ENCODE measurements at places on chromosomes 5 and 9.

- DNase-seq = no peak
Measured at GRCh38 chr9:20636888-20637440, 14.7 kb upstream of the MLLT3 start.

- DNase-seq = no peak
Measured at GRCh38 chr9:90457386-90458190, 185.0 kb downstream of the DIRAS2 start.

DNA sequence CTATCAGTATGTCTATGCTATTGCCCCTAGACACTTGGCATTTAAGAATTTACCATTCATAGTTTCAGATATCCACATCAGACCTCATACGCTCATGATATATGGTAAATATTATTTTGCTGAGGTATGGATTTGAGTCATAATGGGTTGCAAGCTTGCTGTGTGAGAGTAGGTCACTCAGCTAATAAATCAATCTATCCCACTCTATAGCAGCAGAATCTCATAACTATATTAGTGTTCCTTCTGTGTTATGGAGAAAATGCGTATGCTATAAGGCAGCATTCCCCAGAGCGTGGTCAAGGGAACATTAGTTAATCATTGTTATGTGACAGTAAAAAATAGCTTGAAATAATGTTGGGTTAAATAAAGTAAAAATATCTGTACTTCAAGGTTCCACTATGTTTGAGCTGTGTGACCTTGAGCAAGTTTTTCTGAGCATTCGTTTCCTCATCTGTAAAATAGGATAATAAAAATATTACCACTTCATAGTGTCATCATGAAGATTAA lies 7.7 kb downstream of the TRIM32 start:
- no peak for DNase-seq

- no peak for DNase-seq
Measured at GRCh38 chr9:127540664-127541041, 71.4 kb upstream of the STXBP1 start.

DNA sequence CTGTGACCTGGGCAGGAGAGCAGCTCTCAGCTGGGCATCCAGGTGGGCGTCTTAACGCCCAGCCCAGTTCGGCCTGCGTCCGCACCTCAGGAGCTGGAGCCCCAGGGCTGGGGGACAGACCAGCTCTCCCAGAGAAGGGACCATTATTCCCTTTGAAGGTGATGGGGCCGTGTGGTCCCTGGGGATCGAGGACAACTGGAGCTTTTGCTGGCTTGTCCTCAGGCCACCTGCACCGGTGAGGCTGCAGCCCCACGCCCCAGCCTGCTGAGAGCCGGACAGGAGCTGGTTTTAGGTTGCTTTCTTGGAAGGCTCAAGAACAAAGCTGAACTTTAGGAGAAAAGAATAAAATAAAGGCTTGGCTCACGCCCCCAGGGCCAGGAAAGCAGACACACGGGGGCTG lies 40.9 kb downstream of the NACC2 start:
- no peak for DNase-seq

DNA sequence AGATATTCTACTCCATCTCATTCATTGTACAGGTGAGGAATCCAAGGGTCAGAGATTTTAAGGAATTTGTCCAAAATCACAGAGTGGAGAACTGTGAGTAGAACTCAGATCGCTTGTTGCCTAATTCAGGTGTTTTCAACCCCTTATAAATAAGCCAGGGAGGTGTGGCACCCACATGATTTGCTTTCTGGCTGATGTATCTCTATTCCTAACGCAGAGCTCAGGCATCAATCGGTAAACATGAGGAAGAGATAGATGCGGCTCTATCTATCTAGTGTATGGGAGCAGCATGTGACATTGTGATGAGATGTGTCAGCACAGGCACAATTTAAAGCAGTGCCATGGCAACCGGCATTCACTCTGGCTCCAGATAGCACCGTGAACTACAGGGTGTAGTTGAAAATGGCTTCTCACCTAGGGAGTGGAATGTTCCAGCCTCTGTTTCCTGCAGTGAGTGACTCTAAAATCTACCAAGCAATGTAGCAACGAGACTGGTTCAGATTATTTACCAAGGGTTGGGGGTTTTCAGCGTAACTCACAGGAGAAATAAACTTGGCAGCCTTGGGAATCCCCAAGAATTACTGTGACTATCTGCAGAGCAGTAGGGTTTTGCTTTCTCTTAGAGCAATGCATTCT lies 53.4 kb upstream of the SUB1 start:
- DNase-seq = no peak

- DNase-seq = no peak
Measured at GRCh38 chr5:17123010-17123409, 94.4 kb upstream of the BASP1 start.

- DNase-seq = no peak
Measured at GRCh38 chr9:93457006-93457405, 3.6 kb upstream of the FAM120AOS start.

GRCh38 chr5:13993926-13994325 lies 49.4 kb upstream of the DNAH5 start:
- DNase-seq = no peak

DNA sequence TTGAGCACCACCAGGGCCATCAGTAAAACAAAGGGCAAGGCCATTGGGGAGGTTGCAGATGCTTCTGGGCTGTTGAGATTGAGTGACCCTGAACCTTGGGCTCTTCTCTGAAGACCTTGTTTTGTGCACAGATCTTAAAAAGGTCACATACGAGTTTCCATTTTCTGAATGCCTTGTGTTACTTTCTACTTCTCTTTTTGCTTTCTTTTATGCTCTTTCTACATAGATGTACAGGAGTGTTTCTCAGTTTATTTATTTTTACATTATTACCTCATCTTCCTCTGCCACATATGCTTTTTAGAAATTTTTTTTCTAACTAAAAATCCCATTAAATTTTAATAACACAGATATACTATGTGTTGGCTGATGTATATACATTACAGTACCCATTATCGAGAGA lies at the start of gene IFNA5:
Gene IFNA5, minus strand, starts transcription at position 101 of the 400 bp plus-strand sequence. Its CDS starts 57 bp downstream, at position 44.
- no peak for DNase-seq

GRCh38 chr9:136978073-136978864 lies 965 bp downstream of the PTGDS start:
- peak; percentile 69 for DNase-seq

DNA sequence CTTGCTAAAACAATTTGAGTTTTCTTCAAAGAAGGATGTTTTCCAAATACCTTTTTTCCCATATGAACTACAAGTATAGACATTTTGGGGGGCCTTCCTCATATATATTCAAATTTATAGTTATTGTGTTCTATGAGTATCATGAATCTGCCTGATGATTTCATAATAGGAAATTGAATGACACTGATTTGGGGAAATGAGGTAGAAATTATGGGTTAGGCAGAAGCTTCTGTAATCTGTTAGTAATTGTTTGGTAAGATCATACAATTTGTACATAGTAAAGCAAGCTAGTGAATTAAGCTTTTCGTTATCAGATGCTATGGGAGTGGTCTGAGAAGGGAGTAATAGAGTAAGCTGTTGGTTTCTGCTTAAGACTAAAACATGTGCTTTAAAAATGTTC lies 98.0 kb downstream of the TRIO start:
- DNase-seq = no peak

- no peak for DNase-seq
Measured at GRCh38 chr9:18985464-18985951, 47.5 kb downstream of the SAXO1 start.

GRCh38 chr9:89888677-89889076 lies 283.9 kb downstream of the GADD45G start:
- no peak for DNase-seq

DNA sequence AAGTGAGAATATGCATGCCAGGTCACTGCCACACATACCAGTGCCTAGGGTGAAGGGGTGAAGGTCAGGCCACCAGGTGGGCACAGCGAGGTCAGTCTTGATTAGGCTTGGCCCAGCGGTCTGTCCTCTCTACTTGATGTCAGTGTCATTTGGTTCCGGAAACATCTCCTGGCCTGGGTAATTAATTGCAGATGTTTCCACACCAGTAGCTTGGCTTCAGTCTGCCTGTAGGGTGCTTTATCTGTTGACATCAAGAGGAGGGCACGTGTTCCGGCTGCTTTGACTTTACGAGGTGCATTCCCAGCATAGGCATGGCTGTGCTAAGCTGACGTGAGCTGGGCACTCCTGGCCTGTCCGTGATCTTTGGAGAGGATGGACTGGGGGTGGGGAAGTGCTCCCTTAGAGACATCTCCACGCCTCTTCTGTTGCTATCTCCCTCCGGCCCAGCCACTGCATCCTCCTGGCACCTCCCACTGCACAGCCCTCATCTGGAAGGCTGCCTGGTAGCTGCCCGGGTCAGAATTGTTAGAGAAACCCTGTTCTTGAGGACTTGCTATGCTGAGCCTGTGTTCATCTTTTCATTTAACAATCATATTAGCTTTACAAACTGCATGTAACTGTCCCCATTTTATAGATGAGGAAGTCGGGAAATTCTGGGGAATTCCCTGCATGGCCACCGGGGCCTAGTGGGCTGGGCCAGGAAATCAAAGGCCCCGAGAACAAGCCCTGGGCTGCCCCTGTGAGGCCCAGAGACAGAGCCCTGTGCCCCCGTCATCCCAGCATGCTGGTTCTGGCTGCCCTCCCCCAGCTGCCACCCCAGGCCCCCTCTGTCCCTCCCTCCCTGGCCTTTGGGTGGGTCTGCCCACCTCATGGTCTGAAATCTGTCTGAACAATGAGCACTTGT lies 29.1 kb downstream of the JADE2 start:
- DNase-seq = peak; percentile 83

GRCh38 chr9:132486706-132487350 lies 76.8 kb downstream of the CFAP77 start:
- DNase-seq = no peak

- DNase-seq = peak; percentile 19
Measured at GRCh38 chr5:103120607-103121200, 603 bp downstream of the PPIP5K2 start.

DNA sequence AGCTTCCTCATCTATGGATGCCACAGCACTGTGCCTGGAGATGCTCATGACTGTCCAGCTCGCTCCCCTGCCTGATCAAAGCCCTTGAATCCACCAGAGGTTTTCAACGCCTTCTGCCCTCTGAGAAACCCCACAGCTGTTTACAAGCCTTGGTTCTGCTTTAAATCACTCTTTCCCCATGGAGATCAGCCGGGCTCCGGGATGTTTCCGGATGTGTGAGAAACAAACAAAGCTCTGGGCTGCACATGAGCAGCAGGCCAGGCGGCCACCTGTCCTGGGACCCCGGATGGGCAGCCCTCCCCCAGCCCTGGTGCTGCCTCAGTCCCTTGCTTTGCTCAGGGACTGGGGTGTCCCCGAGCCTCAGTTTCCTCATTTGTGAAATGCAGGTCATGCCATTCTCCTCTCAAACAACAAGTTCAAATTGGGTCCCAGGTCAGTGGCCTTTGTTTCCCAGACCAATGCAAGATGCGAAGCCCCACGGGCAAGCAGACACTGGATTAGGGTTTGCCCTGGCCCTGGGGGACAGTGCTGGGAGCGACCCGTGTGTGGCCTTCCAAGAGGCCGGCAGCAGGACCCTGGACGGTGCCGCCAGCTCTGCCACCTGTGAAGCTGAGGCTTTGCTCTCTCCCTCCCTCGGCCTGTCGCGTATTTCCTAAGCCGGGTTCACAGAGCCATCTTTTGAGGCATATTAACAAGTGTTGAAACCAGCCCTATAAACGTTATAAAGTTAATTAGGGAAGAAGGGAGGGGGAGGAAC lies 42.4 kb upstream of the PHYKPL start:
- no peak for DNase-seq

DNA sequence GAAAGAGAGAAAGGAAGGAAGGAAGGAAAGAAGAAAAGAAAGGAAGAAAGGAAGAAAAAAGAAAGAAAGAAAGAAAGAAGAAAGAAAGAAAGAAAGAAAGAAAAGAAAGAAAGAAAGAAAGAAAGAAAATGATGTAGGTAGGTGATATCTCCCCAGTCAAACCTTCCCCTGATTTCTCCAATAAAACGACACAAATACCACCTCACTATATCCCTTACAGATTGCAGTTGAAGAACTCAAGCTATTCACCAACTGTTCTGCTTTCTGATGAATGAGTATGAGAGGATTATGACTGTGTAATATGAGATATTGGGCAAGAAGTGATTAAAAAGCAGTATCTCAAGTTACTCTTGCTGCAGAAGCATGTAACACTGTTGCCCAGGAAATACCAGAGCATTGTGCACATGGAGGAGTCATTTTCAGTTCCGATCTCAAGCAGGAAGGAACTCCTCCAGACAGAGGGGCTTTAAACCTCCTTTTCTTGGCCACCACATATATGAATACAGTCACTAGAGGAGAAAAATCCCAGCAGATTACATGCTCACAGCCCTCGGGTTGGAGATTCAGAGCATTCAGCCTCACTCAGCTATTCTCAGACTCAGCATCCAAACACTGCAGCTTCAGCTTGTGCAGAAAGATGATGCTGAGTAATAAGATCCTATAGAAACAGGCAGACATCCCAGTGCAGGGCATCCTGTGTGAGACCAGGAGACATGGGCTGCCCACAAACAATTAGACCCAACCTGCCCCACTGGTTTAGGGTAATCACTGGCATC lies 61.4 kb downstream of the UGCG start:
- DNase-seq = no peak

- DNase-seq = no peak
Measured at GRCh38 chr5:149386166-149386565, 7.1 kb upstream of the IL17B start.

DNA sequence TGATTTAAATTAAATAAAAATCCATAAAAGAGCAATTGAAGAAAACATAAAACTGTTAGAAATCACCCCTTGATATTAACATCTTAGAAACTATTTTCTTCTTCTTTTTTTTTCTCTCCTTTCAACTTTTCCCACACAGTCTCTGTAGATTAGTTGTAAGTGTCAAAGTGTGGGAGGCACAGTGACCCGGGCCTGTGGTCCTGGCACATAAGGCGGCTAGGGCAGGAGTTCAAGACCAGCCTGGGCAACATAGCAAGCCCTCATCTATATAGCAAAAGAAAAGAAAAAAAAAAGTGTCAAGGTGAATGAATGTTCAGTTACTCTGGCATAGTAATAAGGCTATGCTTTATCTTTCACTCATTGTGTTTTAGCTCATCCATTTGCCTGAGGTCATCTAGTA lies 14.2 kb downstream of the RORB start:
- DNase-seq = no peak

DNA sequence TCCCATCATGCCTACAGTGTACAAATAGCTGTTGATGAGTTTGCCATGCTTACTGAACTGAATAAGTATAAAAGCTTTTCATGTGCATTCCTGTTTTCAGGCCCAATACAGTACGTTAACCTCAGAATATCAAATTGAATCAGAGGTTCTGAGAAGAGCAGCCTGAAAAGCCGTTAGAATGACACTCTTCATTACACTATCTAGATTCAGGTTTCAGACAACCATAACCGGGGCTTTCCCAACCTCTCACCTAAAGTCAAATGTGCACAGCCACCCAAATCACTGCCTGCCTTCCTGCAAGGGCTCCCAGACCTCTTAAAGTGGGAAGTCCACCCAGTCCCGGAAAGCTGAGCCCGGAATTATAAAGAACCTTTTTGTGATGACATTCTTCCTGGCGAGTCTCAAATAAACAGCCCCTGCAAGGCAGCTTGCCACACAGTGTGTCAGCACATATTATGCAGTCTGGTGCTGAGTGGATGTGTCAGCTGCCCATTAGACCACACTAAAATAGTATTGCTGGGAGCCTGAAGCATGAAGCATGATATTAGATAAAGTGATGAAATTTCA lies 245.8 kb downstream of the TLE4 start:
- peak; percentile 47 for DNase-seq

GRCh38 chr5:126552614-126553013 lies 42.4 kb downstream of the ALDH7A1 start:
- no peak for DNase-seq
